ENCODE measurements at places on chromosomes 1 and 21.

- no peak for DNase-seq
Measured at GRCh38 chr1:15696956-15697521, 12.9 kb downstream of the PLEKHM2 start.

GRCh38 chr1:5973771-5974170 is 18.5 kb downstream of the NPHP4 start:
- DNase-seq, result no peak

DNA sequence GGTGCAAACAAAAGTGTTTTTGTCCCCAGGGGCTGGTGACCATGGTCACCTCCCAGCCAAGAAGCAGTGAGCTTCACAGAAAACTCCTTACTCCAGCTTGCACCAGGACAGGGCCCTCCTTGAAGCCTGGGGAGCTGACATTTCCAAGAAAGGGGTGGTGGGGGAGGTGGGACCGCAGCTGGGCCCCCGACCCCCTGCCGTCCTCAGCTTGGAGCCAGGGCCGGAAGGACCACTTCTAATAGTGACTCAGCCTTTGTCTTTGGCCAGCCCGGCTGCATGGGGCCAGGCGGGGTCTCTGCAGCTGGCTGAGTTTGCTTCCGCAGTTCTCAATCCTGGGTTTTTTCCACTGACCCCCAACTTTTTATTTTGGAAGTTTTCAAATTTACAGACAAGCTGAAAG is 136.5 kb upstream of the POU3F1 start:
- no peak for DNase-seq

DNA sequence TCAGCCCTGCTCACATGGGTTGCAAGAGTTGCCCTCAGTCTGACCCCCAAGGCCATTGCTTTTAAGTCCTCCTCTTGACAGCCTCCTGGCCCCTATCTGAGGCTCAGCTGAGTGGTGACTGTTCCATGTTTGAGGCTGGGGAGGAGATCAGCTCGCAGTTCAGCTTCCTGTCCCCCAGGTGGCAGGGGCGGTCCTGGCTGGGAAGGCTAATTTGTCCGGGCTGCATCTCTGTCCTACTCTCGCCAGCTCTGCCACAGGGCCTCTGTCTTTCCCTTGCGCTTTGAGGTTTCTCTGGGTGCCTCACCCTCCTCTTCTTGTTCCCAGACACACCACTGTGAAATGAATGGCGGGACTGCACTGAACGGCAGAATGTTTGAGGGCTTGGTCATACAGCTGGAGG is 157.3 kb downstream of the KCNJ6 start:
- peak; percentile 52 for DNase-seq

DNA sequence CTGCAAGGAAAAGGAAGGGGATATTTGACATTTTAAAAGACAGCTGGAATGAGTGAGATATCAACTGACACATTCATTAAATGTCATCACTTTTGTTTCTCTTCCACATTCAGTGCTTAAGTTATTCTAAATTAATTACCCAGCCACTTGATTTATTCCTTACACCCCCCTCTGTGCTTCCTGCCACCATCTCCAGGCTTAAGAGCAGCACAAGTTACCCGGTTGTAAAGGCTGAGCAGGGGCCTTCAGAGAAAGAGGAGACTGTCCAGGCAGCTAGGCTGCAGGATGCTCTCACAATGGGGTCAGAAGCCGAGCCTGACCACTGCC is 71.4 kb downstream of the SYT6 start:
- no peak for DNase-seq

DNA sequence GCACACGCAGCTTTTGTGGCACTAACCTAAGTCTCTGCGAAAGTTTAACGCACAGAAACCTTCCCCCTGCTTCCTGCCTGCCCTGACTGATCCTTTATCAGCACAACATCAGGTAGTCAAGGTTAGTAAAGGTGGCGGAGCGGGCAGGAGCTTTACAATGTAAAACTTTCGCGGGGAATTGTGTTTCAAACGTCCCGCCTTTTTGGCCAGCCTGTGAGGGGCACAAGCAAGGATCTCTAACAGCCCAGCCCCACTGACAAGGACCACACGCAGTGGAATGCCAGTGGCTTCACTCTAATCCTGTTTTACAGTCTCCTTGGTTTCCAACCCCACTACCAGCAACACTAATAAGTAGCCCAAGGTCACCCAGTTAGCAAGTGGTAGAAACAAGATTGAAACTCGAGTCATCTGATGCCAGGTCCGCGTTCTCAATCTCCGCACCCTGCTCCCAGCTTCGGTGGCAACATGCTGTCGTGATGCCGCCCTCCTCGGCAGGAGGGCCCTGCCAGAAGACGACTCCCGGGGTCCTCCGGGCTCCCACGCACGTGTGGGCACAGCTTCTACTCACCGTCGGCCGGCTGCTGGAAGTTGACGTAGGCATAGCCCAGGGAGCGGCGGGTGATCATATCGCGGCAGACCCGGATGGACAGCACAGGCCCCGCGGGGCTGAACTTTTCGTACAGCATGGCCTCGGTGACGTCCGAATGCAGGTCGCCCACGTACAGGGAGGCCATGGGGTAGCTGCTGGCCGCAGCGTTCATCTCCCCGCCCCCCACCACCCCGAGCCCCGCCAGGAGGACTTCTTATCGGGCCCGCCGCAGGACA is 1.2 kb downstream of the PABPC4 start:
- peak; percentile 66 for DNase-seq

GRCh38 chr1:46532498-46533178 is 18.8 kb downstream of the KNCN start:
- no peak for DNase-seq

DNA sequence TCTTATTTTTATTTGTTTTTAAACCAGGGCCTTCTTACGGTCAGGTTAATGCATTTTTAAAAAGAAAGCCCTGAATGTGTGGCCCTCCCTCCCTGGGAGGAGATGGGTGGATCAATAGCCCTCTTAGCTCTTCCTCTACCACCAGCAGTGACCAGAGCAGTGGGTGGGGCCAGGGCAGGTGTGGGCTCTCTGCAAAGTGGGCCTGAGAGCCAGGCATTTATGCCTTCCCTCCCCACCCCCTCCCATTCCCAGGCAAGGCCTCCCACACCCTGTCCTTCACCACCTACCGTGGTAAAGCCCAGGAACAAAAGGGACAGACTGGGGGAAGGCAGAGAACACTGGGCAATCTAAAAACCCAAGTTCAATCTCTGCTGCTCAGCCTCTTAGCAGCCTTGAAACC is 63.9 kb downstream of the SSBP3 start:
- no peak for DNase-seq

- DNase-seq, result peak; percentile 48
Measured at GRCh38 chr1:43774359-43774758, 67.0 kb downstream of the ST3GAL3 start.

DNA sequence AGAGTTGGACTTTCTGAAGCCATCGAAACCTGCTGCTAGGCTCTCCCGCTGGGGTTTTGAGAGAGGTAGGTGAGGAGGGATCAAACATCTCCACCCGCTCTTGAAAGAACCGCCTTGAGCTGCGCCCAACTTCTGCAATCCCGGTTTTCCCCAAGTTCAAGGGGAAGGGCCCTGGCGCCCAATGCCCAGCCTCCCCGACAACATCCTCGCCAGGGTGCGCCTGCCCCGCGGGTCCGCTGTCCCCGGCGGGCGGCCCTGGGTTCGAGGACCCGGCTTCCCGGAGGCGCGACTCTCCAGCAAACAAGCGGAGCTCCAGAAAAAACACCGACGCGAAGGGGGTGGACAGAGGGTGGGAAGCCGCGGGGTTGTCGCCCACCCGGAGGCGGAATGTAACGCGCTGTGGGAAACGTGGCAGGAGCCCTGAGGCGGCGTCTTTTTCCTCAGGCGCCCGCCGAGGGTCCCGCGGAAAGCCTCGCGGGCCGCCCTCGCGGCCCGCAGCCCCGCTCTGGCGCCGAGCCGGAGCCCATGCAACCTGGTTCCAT is 607 bp downstream of the BTG3 start:
- DNase-seq, result peak; percentile 18

Data from brain microvascular endothelial cell (primary cell).